ENCODE measurements at places on chromosomes 3 and 15.

GRCh38 chr15:75053748-75054125 is 30.3 kb downstream of the PPCDC start:
- no peak for DNase-seq

DNA sequence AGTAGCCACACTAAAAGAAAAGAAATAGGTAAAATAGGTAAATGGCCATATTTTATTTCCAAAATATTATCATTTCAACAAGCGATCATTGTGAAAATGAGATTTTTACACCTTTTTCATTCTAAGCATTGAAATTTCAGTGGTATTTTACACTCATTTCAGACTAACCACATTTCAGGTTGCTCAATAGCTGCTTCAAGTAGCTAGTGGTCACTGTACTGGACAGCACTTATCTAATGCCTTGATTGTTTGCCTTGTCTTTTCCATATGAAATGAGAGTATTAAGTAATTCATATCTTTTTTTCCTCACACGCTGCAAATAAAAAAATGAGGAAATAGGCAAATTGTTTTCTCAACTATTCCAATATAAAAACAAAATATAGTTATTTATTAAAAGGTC is 332.8 kb downstream of the NLGN1 start:
- no peak for DNase-seq

DNA sequence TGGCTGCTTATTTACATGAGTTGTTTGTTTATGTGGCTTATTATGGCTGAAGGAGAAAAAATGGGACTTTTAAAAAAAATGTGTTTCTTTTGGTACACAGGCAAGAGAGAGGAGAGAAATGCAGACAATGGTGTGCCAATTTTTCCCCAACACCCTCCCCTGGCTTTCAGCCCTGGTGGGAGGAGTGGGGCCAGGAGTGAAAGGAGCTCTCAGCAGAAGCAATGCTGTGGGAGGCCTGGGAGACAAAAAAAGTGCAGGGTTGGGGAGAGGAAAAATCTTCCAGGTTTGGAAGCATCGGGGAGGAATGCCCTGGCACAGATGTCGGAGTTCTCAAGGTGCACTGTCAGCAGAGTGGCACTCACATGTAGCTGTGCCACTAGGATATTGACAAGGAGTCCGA is 117.7 kb upstream of the FOXB1 start:
- peak; percentile 34 for DNase-seq

- DNase-seq = no peak
These were observed 3.1 kb downstream of the WDR93 start for GRCh38 chr15:89693696-89694095.

DNA sequence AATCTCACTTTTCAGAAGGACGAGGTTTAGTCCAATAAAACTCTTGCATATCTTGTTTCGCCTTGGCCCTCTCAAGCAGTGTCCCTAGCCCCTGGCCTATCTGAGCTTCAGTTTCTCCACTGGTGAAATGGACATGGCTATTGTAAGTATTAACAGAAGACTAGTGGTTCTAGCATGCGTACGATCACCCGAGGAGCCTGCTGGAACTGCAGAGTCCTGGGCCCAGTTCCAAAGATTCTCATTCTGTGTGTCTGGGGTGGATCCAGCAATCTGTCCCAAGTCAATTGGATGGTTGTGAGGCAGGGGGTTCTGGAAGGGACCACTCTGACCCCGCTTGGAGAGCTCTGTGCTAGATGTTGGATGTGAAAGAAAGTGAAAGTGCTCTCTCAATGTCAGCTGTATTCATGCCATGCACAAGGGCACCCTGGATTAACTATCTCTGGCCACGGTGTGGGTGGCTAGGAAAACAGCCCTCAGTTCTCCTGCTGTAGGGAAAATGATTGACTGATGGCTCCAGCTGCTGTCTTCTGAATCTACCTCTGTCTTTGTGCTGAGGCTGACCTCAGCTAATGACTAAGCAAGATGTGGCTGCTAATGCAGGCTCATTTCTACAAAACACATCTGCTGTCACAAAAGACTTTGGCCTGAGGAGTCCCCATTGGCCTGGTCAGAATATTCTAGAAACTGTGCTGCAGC is 1.9 kb upstream of the PLA1A start:
- DNase-seq = peak; percentile 31
